ENCODE measurements at places on chromosomes 3 and 15.
A peak's percentile ranks its signal among the peaks of the same experiment; 100 is the strongest.

DNA sequence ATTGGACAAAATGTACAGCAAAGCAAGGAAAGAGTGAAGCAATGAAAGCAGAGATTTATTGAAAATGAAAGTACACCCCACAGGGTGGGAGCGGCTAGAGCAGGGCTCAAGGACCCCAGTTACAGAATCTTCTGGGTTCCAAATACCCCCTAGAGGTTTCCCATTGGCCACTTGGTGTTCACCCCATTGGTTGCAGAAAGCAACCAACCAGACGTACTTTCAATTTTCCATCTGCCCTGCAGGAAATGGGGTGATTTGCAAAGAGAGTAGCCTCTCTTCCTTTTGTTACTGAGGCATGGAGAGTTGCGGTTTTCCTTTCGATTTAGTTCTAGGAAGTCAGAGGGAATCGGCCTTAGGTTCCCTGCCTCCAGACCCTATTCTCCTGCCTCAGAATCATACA is 2.4 kb downstream of the PML start:
- DNase-seq: no peak

GRCh38 chr3:42094128-42094527 is 3.0 kb downstream of the TRAK1 start:
- DNase-seq: no peak

GRCh38 chr3:7607676-7608075 is 746.8 kb downstream of the GRM7 start:
- no peak for DNase-seq

DNA sequence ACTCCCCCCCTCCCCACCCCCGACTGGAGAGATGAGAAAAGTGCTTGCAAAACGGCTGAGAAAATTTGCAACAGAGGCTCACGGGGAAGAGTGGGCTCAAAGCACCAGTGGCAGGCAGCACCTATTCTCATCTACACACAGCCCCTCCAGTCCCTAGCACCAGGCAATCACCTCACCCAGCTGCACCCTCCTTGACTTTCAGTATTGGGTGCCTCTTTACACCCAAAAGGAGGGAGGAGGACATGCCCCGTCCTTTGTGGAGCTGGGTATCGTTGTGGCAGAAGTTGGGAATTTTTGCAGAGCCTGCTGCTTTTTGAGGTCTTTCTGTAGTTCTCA is 182.8 kb upstream of the TOPAZ1 start:
- DNase-seq: no peak

- DNase-seq: peak; percentile 45
These were observed 817 bp downstream of the CLK3 start for GRCh38 chr15:74616366-74616939.

Data from fibroblast of skin of right quadriceps (primary cell).